Kidney (tissue), 22 donors: ENCODE measurements at places on chromosomes 5 and 9.

- no peak for DNase-seq
Measured at GRCh38 chr5:93331863-93332262, 249.2 kb downstream of the NR2F1-AS1 start.

GRCh38 chr5:52906343-52906742 is 82.8 kb upstream of the ITGA2 start:
- no peak for DNase-seq

- no peak for DNase-seq
Measured at GRCh38 chr5:125012727-125013451, 266.4 kb upstream of the ZNF608 start.

DNA sequence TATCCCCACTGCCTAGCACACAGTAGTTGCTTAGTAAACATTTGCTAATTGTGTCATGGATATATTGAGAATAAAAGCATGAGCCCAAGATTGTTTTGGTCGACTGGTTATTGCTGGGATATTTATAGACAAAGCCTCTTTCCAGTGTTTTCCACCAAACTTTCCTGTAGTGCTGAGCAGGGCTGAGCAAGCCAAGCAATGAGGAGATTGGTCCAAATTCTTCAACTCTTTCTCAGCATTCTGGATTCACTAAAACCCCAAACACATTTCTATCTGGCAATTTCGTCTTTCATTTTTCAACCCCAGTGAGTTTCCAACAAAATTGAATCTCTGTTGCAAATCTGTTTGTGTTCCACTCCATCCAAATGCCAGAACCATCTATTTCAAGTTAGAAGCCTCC is 31.9 kb upstream of the TARS1 start:
- no peak for DNase-seq

- no peak for DNase-seq
Measured at GRCh38 chr5:174459832-174460448, 264.4 kb upstream of the MSX2 start.
